ENCODE measurements at places on chromosomes 2 and 18. TPM values are rescaled to one million over a fixed set of nuclear protein-coding genes. Genes with fewer than 3 reads are reported as not detected.

The NCL gene
- 307 TPM for total RNA-seq

DNA sequence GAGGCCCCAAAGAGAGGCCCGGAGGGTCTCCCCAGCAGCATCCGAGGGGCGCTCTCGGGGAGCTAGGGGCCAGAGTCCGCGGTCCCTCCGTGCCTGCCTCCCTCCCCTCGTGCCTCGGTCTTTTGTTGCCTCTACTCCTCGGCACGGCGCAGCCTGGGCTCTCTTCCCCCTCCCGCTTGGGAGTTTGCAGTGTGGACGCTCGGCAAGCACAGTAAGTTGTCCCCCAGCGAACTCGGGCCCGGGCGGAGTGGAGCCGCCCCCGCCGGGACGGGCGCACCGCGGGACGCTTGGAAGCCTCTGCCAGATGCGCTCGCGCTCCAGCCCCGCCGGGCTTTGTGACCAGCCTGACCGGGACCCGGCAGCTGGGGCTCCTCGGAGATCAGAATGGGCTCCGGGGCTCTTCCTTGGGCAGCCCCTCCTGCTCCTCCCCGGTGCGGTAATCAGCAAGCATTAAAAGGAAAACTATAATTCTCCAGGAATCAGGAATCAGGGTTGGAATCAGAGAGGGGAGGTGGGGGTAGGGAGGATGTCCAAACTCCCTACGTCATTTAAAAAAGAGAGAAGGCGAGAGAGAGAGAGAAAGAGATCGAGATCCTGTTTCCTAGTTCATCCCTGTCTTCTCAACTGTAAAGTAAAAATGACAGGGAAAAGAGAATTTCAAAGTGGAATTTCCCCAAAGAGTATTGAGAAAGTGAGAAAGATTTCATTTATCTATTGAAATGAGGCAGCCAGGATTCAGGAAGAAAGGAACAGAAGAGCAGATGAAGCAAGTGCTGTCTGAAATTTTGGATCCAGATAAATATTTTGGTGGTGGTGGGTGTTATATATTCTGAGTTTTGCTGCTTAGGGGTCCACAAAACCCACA is 786 bp upstream of the TMEM200C start:
- DNase-seq = peak; percentile 21

DNA sequence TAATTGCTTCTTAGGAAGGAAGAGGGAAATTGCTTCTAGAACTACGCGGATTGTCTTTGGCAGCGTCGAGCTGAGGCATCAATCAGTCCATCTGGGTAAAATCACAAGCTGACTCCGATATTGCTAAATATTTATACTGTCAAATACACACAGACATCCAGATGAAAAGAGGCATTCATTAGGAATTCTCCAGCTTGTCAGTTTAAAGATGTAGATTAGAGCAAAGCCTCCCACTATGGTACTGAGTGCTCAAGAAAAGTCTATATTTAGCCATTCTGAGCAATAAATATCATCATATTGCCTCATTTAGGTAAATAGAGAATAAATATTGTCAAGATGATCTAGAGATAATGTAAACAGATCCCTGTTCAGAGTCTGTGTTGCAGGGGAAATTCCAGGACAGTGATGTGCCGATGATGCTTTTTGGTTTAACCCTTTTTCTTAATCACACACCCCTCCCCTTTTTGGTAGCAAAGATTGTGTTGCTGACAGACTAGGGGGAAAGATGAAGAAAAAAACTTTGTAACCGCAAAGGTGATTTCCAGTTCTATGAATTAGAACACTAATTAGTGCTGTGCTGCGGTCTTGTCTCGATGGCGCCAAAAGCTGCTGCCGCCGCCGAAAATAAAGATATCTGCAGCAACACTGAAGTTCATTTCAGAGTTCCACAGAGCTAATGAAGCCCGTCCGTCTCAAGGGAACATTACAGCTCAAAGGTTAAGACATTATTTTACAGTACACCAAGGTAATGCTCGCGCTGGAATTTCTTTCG is 171.8 kb downstream of the PTGR3 start:
- DNase-seq = no peak

DNA sequence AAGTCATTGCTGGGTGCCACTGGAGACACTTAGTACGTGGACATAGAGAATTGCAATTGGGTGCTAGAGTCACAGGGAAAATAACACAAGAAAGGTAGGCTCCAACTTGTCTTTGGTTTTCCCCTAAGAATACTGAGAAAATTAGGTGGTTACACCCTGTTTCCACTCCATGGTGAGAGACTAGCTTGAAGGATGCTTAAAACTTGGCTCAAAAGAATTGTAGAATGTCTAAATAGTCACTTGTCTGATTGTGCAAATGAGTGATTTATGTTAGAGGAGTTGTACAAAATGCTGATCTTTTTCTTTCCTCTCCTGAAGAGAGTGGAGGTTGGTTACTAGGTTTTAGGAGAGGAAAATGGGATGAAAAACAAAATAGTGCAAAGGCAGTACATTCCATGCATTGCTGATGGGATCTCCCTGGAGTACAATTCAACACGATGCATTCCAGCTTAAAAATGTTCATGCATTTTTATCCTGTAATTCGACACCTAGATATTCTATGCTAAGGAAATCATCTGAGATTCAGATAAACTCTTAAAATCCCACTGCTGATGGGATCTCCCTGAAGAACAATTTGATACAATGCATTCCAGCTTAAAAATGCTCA is 2.2 kb upstream of the SERPINB12 start:
- no peak for DNase-seq

GRCh38 chr2:200498402-200499162 is 11.3 kb downstream of the KCTD18 start:
- DNase-seq = no peak

DNA sequence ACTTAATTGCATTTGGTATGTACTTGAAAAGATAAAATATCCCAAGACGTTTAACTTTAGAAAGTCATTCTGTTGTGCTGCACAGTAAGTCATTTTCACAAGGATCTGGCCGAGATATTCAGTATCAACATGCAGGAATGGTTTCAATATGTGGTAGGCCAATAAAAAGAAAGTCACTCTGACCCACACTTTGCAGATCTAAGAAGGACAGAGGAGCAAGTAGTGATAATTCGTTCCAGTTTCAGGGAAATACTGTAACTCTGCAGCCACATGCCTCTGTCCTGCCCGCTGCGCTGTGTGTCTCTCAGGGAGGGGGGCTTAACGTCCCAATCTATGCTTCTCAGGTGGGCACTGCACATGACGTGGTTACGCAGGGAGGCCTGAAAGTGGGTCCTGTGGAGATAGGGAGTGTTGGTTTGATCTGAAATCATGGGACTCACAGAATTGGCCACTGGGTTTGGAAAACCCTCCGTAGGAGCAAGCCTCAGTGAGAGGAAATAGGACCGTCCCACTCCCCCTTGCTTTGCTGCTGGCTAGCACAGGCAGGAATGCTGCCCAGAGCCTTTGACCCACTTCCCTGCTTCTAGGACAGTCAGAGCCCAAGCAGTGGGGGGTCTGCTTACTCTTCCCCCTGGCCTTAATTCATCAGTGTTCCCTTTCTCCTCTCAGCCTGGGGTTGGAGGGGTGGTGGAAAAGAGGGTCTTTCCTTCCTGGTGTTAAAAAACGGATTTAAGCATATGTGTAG is 314.7 kb upstream of the SPRED2 start:
- no peak for DNase-seq

DNA sequence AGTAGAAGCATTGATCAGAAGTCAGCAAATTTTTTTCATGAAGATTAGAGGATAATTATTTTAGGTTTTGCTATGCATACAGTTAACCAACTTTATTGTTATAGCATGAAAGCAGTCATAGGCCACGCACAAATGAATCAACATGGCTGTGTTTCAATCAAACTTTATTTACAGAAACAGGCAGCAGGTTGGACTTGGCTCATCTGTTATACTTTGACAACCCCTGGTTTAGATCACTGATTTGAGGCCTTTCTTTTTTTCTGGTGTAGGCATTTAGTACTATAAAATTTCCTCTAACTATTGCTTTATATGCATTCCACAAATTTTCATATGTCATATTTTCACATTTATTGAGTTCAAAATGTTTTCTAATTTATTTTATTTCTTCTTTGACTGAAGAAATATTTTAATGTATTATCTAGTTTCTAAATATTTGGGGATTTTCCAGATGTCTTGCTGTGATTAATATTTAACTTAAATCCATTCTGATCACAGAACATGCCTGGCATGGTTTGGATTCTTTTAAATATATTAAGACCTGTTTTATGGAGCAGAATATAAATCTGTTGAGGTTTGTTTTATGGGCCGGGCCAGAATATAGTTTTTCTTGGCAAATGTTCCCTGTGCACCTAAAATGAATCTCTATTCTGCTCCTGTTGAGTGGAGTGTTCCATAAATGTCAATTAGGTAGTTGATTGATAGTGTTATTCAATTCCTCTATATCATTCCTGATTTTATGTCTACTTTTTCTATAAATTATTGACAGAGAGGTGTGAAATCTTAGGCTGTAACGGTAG is 116.3 kb upstream of the KLHL29 start:
- DNase-seq = no peak

DNA sequence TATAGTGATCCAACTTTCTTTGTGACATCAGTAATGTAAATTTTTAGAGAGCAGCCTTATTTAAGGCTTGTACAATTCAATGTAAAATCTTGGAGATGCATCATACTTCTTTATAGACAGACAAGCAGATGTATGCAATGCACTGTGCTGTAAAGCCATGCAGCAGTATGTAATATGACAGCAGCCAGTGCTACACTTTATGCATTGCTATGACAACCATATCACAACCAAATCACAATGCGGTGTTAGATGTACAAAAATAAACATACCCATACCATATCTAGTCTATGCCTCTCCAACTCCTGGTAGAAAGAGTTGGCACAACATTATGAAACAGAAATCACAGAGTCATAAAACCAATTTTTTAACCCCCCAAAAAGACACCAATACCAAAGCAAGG is 110.3 kb upstream of the WDSUB1 start:
- DNase-seq = no peak

DNA sequence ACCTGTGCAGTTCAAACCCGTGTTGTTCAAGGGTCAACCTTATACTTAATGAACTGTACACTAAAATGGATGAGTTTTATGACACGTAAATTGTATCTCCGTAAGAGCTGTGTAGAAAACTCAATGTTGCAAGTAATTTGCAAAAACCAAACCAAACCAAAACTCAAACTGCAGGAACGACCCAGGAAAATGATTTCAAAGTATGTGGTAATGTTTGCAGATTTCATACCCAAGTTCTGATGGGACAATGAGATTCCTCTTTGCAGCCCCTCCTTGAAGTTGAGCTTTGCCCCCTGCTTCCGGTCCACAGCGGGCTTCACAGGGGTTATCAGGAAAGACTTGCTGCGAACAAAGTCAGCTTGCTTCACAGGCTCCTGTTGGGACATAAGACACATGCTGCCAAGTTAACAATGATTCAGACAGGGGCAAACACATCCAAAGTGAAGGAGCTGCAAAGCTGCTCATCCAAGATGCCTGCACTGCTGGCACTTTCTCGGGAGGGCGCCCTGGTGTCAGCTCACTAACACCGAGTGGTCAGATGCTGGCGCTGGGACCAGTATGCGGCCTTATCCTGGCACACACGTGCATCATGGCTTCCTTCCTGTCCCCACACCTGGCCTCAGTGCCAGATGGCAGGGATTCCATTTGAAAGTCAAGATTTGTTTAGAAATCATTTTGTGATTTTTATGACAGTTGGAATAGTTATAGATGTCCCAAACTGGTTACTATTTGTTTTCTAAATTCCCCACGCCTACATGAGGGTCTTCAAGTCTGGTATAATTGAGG is 65.2 kb upstream of the MGAT4A start:
- no peak for DNase-seq

DNA sequence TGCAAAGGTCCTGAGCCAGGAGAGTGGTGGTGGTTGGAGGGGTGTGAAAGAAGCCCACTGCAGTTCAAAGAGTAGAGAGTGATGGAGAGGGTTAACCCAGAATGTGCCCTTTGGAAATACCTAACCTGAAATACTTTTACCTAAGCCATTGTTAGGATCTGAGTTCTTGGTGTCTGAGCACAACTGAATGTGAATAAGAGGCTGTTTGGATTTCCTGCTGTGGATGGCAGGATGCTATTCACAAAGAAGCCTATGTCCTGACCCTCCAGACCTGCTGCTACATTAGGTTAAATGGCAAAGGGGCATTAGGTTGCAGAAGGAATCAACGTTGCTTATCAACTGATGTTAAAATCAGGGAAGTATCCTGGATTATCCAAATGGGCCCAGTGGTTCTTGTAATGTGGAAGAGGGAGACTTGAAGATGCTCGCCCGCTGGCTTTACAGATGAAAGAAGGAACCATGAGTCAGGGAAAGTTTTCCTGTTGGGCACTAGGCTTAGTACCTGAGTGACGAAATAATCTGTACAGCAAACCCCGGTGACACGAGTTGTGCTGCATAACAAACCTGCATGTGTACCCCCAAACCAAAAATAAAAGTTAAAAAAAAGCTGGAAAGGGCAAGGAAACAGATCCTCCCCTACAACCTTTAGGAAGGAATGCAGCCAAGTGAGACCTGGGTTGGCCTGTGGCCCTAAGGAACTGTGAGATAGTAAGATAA is 27.2 kb downstream of the ITGA6 start:
- no peak for DNase-seq

The CNRIP1 gene
- 92.9 TPM for total RNA-seq

The C1QL2 gene
- total RNA-seq = 9.9 TPM

DNA sequence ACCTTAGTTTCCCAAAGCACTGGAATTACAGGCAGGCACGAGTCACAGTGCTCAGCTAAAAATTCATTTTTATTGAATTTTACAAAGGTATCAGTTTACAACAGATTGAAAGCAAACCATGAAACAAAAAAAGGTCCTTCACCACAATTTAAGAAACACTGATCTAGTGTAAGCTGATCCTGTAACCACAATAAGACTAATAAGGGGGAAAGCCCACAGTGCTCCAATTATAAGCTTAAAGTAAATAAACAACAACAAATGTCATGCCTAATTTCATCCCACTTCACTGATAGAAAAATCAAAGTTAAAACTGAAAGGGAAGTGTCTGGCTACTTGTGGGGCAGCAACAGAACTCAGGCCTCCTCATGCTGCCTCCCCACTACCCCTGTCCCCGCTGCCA is 49.2 kb downstream of the ICA1L start:
- no peak for DNase-seq

The UGT1A4 gene
- not detected for total RNA-seq

The TLX2 gene
- 2.6 TPM for total RNA-seq

GRCh38 chr2:40558761-40559160 is 106.9 kb upstream of the SLC8A1 start:
- DNase-seq = no peak

The ALK gene
- 7.4 TPM for total RNA-seq

The DSC2 gene
- 3.7 TPM for total RNA-seq

DNA sequence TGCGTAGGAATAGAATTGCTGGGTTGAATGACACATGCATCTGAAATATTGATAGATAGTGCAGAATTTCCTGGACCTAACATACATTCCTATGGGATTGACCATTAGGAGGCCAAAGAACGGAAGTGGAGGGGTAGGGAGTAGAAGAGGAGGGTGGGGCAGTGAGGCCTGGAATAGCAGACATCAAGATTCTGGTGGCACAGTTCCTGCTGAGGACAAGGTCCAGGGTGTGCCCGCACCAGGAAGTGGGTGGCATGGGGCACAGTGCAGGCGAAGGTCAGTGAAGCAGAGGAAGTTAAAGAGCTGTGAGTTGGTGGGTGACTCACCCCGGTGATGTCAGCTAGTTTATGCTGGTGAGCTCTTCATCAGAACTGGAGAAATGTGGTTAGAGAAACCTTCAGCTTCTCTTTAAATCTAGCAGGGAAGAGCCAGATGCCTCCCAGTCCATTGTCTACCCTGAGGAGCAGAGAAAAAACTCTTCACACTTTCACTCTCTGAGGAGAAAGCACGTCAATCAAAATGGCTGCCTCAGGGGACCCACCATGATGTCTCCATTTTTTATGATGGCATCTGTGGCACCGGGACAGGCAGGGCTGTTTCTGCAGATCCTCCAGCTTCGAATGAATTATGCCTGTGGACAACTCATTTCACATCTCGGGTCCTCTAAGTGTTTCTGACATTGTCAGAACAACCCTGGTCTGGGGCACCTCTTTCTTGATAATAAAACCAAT is 55.9 kb upstream of the CTLA4 start:
- no peak for DNase-seq

The ATP6V1B1 gene
- total RNA-seq = not detected
